ENCODE measurements at places on chromosomes 13 and 19.

- no peak for DNase-seq
Measured at GRCh38 chr13:90177512-90177911, 1170.0 kb upstream of the MIR17HG start.

DNA sequence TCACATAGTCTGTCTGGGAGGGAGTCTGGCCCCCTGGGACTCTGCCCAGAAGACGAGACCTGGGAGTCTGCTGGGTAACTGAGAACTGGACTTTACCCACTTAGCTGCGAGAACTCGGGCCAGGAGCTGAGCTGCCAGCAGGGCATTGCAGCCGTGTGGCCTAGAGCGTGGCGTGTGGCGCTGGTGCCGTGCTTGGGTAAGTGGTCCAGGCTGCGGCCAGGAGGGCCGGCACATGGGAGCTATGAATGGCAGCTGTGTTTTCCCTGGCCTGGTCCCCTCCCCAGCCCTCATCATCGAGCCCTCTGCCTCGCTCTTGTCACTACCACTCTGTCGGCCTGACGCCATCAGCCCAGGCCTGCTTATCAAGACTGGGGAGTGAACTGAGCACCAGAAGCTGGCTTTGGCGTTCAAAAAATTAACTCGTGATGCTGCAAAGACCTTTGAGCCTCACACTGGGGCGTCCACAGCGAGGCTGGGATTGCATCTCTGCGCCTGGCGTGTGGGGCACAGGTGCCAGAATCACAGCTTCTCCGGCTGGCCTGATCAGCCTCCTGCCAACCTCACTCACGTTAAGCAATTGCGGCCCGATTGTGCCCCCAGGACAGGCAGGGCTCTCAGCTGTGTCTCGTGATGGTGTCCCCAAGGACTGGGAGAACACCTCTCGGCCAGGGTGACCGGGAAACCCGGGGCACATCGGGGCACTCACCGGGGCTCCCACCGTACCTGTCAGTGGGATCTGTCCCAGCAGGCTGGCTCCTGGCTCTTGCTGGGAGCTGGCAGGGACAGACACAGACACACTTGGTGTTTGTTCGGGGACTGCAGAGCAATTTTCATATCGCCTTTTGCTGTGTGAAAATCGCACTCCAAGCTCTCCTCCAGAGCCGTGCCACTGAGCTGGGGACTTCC lies 85.9 kb downstream of the KDM4B start:
- peak; percentile 68 for DNase-seq

GRCh38 chr13:71457645-71458044 lies 409.4 kb downstream of the DACH1 start:
- no peak for DNase-seq

GRCh38 chr13:97798836-97799235 lies 154.6 kb upstream of the IPO5 start:
- no peak for DNase-seq

DNA sequence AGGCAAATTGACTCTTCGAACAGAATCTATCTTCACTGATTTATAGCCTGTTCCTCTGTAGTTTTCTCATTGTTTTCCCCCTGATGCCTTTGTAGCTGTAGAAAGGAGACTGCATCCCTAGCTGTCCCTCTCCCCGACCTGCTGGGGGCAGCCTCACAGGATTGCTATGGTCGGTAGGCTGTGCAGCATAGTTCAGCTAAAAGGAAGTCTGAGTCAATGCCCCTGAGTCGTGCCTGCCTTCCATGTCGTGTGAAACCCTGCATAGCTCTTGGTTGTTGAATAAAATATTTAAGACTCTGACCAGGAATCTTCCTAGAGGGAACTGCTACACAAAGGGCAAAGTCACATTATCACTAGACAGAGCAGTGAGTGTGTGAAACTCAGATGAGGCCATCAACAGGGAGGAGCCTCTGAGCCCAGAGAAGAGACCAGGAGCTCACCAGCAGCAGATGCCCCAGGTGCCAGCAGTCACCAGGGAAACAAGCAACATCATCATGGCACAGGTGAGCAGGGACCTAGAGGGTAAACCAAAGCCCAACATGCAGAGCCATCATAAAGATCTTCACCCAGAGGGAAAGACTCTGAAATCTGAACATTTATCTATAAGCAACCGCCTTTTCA lies 108.4 kb upstream of the NBEA start:
- DNase-seq = no peak

DNA sequence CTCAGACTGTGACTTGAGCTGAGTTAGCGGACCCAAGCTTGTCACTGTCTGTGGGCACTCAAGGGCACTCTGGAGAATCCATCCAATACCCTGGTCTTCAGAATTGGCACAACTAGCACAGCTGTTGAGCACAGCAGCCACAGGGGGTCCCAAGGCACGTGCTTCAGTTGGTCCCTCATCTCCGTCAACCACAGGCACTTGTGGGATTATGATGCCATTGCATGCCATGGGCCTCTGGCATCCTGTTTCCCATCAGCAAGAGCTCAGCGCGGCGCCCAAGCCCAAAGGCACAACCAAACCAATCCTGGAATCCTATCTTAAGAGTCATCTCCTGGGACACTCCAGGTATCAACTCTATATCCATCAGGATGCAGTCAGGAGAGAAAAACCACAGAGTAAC lies 3.7 kb upstream of the B3GNT8 start:
- DNase-seq = no peak

- DNase-seq = no peak
Measured at GRCh38 chr19:30665449-30665848, 293.3 kb downstream of the ZNF536 start.

GRCh38 chr13:112576191-112576590 lies 11.8 kb downstream of the TUBGCP3 start:
- no peak for DNase-seq

- DNase-seq = no peak
Measured at GRCh38 chr13:91111476-91112200, 235.8 kb upstream of the MIR17HG start.

DNA sequence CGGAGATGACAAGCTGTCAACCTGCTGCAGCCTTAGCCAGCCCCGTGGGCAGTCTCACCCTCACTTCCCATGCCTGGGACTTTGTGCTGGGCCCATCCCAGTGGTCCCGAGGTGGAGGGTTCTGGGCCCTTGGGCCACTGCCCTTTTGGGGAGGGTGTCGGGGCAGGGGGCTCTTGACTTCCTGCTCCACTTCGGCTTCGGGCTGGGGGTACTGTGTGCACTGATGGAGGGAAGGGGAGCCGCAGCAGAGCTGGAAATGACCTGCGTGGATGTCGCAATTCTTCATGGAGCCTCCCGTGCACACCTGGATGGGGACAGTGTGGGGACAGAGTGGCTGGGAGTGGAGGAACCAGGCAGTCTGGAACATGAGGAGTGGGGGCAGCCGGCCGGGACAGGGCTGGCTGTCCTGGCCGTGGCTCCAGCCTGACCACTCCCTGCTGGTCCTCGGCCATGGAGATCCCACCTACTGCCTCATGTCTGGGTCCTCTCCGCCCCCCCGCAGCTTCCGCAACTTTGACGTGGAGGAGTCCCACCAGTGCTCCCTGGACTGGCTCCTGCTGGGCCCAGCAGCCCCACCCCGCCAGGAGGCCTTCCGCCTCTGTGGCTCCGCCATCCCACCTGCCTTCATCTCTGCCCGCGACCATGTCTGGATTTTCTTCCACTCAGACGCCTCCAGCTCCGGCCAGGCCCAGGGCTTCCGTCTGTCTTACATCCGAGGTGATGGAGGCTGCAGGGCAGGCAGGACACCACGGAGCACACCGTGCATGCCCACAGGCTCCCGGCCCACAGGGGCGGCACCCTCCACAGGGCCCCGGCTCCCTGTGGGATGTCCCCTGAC lies 10.2 kb downstream of the LRP3 start:
- DNase-seq = no peak

GRCh38 chr19:3369337-3370213 lies 3.2 kb downstream of the NFIC start:
- peak; percentile 67 for DNase-seq

DNA sequence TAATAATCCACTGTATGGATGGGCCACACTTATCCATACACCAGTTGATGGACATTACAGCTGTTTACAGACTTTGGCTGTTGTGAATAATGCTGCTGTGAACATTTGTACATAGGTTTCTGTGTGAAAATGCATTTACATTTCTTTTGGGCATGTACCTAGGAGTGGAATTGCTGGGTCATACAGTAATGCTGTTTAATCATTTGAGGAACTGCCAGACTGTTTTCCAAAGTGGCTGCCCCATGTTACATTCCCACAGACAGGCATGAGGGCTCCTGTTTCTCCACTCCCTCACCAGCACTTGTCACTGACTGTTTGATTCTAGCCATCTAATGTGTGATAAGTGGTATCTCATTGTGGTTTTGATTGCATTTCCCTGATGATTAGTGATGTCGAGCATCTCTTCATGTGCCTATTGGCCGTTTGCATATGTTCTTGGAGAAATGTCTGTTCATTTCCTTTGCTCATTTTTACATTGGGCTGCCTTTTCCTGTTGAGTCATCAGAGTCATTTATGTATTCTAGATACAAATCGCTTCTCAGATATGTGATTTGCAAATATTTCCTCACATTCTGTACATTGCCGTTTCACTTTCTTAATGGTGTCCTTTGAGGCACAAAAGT lies 12.8 kb downstream of the TMEM255B start:
- no peak for DNase-seq
